ENCODE measurements at places on chromosomes 3 and 15.

DNA sequence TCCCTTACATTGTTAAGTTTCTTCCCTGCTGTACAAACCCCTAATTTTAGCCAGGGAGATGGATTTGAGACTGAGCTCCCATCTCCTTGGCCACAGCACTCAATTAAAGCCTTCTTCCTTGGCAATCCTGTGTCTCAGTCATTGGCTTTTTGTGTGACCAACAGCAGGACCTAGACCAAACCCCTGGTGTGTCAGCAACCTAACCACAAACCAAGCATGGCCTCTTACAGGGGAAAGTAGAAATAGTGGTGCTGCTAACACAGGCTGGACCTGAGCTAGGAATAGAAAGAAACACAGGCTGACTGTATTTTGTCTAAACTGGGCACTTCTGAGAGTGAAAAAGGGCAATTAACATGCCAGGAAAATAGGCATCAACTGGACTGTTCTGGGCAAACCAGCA lies 37.9 kb downstream of the PPCDC start:
- DNase-seq, result no peak

DNA sequence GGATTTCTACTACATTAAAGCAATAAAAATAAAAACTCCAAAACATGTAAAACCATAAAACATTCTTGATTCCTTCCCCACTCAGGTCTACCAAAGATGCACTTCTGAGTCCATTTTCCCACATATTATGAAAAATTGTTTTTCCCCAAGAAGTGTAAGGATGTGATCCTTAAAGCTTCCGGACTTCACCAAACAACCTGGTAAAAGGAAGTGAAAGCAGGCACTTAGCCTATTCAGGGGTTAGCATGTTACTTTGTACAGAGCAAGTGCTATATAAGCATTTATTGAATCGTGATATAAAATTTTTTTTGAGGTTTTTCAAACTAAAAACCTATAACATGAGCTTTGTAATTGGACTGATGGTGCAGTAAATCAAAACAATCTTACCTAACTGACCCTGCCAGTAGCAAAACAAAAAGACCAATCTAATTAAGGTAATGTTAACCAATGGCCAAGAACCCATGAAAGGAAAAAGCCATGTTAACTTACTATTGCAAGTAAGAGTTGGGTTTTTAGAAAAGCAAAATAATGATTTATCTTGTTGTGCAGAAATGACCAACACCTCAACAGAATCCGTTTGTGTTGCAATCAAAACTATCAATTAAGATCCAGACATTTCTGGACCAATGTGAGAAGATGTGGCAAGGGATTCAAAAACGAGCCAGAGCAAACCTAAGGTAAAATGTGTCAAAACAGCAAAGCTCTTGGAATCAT lies 1.8 kb downstream of the SETD2 start:
- no peak for DNase-seq

- peak; percentile 62 for DNase-seq
Observed at GRCh38 chr15:85706779-85707518, 87.8 kb downstream of the KLHL25 start.

DNA sequence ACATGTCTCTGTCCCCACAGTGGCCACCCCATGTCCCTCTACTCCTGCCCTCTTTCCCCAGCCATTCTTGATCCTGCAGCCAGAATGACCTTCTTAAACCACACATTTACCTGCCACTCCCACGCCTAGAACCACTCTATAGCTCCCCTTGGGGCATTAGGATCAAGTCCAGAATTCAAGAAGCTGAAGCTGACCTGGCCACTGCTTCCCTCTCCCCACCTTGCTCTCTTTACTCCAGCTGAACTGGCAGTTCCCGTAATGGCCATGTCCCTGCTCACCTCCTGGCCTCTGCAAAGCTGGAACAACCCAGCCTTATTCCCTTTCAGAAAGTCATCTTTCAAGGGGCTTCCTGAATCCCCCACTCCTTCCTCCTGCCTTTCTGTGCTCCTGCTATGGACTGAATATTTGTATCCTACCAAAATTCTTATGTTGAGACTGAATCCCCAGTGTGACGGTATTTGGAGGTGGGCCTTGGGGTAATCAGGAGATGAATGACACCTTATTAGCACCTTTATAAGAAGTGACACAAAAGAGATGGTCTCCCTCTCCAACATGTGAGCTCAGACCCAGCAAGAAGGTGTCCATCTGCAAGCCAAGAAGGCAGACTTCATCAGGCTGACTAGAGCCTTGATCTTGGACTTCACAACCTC lies 3.8 kb downstream of the CSRNP1 start:
- DNase-seq, result no peak

DNA sequence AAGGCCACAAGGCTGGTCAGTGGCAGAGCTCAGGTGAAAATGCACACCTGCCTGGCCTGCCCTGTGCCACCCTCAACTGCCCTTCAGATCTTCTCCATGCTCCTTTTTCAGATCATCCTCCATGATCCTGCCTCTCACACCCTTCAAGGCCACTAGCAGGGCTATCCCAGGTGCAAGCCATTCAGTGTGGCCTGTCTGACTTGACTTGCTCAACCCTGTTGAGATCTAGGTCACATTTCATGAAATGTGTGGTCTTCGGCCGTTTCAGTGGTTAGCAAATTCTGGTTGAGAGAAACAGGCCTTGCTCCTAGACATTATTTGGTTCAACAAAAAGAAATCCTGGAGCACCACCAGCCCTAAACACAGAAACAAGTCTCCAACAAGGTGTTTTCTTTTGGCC lies 26.6 kb upstream of the LMCD1 start:
- no peak for DNase-seq

DNA sequence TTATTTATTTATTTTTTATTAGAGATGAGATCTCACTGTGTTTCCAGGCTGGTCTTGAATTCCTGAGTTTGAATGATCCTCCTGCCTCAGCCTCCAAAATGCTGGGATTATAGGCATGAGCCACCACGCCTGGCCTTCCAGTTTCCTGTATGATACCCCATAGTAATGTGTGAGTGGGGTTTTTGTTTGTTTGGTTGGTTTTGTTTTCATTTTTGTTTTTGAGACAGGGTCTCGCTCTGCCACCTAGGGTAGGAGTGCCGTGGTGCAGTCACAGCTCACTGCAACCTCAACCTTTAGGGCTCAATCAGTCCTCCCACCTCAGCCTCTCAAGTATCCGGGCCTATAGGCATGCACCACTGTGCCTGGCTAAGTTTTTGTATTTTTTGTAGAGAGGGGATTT lies 30.9 kb downstream of the GOLM2 start:
- no peak for DNase-seq

- no peak for DNase-seq
Observed at GRCh38 chr3:192060160-192060781, 599.3 kb downstream of the PYDC2 start.

GRCh38 chr15:90388462-90389380 lies 679 bp downstream of the IQGAP1 start:
- no peak for DNase-seq

GRCh38 chr3:183591881-183592521 lies 36.5 kb upstream of the KLHL6 start:
- no peak for DNase-seq

GRCh38 chr3:10683106-10683505 lies 132.9 kb upstream of the SLC6A11 start:
- no peak for DNase-seq

- no peak for DNase-seq
Observed at GRCh38 chr15:48467801-48468200, 136.6 kb downstream of the DUT start.

- no peak for DNase-seq
Observed at GRCh38 chr3:71063773-71064290, 519.7 kb downstream of the FOXP1 start.

DNA sequence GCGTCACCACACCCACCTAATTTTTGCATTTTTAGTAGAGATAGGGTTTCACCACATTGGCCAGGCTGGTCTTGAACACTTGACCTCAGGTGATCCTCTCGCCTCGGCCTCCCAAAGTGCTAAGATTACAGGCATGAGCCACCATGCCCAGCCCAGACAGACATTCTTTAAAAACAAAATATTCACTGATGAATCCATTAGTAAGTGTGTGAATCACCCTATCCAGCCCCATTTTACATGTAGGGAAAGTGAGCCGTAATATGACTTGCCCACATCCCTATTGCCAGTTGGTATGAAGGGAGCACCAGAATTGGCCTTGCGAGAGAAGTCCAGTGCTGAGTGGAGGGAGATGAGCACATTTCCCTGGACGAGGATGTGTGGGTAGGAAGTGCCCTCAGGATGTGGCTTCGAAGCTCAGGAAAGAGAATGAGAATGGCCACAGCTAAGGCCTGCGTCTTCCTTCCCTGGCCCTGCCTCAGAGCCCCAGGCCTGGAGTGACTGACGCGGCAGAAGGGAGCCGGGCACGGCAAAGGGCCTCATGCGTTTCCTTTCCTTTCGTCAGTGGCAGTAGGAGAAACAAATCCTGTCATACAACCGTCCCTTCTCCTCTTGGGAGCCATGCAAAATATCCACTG lies 28.3 kb upstream of the ETV5 start:
- DNase-seq, result no peak

DNA sequence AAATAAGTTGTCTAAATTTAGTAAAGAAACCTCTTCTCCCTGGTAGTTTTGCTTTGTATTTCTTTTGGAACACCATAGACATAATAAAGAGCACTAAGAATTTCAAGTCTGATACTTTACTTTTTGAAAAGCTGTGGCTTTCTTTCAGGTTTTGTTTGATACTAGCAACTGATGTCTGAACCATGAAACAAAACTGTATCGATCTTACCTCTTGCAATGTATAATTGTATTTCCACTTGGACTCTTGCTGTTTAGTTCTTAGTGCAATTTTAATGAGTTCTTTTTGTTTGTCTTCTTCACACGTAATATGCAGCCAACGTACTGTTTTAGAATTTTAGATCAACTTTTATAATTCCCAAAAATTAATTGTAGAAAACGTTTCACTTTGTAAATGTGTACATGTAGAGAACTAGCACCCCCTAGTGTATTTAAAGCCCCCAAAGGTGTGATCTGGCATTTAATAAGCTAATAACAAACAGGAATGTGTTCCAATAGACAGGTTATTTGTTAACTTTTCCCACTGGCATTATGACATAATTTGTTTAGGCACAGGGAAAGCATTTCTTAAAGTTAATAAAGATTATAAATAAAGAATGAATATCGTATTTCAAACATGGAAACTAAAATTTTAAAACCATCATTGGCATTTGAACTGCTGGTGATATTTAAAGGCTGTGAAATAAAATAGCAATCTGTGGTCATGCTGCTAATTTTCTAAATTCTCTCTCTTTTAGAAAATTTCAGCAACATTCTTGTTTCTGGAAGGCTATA lies 289.1 kb upstream of the DNAJC19 start:
- DNase-seq, result no peak

DNA sequence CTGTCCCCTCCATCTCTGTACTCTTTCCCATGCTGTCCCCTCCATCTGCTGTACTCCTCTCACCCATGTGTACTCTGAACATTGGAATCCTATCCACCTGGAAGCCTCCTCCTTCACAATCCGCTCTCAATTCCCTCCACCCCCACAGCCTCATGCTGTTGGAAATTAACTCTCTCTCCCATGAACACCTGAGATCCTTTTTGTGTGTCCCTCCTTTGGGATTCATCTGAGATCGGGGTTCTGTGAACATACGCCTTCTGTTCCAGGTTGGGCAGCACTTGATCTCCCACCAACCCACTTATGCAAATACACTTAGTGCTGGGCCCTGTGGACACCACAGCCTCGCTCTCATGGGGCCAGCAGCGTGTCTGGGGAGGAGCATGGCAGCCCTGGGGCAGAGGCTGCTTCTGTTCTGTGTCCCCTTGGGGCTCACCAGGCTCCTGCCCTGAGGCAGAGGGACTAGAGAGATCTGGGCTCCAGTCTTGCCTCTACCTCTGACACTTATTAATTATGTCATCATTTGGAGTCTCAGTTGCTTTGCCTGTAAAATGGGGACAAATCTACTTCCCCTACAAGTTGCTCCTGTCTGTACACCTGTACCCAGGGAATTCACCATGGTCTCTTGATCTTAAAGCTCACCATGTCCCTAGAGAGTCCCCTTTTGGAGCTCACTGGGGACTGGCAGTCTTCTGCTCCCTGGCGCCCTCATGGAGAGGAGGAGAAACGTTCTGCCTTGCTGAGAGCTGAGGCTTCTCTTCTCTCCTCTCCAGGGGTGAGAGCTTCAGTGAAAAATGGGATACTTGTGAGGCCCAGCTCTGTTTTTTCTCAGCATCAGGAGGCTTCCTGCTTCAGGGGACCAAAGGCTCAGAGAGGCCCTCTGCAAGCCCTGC lies 42.7 kb downstream of the ITGA11 start:
- DNase-seq, result no peak

DNA sequence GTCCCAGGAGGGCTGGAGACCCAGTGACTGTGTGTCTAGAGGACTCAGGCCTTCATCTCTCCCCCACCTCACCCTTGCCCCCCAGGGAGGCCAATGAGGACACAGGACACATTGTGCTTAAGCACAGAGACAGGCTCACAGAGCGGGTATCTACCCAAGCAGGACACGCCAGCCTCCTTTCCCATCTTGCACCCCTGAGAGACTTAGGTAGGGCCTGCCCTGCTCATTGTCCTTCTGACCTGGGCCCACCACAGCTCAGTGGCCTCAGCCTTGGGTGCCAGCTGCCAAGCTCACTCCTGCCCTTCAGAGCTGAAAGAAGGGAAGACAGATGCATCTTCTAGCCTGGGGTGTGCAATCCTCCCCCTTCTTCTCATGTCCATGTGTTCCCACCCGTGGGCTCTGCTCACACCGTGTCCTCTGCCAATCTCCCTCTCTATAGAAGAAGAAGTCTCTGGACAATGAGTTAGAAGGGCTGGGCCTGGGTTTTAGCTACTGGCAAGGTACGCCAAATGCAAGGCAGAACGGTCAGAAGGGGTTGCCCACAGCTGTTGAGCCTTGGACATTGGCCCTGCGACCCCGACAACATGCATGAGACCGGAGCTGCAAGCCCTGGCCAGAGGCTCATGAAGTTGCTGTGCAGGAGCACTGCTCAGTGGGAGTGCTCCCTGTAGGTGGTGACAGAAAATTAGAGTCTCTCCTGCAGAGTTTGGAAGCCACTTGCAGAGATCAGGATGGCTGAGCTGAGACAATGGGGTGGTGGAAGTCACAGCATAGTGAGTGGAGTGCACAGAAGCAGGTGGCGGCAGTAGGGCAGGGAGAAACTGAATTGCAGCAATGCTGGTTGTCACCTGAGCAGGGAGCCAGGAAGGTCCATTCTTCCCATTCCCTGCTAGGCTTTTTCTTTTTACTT lies 32.8 kb downstream of the ACSBG1 start:
- no peak for DNase-seq

DNA sequence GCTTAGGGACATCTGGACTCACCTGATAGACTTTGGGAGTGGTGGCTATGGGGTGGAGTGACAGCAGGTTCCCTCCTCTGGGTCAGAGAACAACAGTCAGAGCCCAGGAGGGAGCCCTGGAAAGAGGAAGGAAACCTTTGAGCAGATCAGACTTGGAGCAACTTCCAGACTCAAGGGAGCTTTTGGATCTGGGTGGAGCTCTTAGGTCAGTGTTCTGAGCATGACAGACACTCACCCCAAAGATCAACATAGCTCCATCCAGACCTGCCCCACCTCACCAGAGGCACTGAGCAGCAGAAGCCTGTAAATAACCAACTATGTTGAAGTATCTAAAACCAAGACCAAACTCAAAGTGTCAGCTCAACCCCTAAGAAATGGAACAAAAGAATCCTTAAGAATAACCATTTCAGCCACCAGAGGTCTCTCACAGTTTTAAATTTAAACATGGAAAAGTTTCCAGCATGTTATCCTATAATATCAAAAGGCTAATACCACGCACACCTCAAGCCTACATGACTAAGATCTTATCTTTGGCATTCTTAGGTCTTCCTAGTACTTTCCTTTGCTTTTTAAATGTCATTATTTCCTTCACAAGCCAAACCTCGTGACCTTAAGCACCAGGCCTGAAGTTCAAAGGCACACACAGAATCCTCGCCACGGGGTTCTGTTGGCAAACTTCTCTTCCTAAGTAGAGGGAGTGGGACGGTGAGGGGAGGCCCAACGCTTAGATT lies 56.4 kb downstream of the UMPS start:
- DNase-seq, result no peak

- no peak for DNase-seq
Observed at GRCh38 chr15:34109797-34110663, 8.1 kb downstream of the PGBD4 start.
